ENCODE measurements at places on chromosomes 3 and 15.

GRCh38 chr3:185361920-185362319, 1.0 kb upstream of the MAP3K13 start:
- DNase-seq = no peak

DNA sequence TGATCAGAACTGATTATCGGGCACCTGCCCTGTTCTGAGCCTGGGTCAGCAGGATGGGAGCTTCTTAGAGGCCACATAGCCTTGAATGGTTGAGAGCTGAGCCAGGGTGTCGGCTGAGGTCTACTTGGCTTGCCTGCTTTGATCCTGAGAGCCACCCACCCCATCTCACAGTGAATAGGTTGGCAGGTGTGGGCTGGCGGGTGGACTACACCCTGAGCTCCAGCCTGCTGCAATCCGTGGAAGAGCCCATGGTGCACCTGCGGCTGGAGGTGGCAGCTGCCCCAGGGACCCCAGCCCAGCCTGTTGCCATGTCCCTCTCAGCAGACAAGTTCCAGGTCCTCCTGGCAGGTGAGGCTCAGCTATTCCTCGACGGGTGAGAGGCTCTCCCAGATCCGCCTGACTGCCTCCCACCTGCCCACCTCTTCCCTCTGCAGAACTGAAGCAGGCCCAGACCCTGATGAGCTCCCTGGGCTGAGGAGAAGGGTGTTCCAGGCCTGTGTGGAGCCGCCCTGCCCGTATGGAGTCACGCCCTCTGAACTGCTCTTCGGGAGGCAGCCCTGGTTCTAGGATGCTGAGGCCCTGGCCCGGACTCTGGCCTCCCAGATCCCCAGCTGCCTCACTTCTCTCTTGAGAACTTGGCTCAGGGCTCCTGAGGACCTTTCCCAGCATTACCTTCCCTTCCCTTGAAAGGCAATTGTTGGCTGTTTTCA, 3.8 kb downstream of the COMMD4 start:
- no peak for DNase-seq

DNA sequence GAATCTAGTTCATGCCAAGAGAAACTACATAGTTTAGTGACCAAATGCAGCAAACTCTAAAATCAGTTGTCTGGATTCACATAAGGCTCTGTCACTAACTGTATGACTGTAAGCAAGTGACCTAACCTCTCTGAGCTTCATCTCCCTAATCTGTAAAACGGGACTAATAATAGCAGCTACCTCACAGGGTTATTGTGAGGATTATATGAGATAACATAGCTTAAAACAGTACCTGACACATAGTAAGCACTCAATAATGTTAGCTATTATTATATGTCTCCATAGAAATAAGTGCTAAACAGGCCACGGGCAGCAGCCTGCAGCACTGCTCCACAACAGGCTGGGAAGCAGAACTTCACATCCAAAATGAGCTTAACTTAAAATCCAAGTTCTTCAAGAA, 30.2 kb downstream of the NPTN start:
- DNase-seq = no peak

GRCh38 chr15:78387246-78388037, 47.3 kb downstream of the CRABP1 start:
- no peak for DNase-seq

DNA sequence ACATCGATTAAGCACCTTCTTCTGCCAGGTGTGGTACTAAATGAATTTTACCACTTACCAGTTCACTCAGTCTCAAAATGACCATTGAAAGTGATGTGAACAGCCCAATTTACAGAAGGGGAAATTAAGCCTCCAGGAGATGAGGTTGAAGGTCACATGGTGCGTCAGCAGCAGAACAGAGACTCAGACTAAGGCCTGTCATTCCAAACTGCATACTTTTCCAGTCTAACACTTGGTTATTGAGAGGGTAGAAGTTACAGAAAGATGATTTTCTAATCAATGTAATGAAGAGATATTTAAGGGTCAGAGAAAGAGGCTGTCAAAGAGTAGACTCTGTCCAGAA, 68.4 kb downstream of the TTC23 start:
- DNase-seq = no peak
